SK-N-SH (cell line): ENCODE measurements at places on chromosomes 4 and X. TPM values are rescaled to one million over a fixed set of nuclear protein-coding genes. Genes with fewer than 3 reads are reported as not detected.

GRCh38 chrX:40871385-40872082 is 136.2 kb upstream of the MED14 start:
- no peaks in the 10 kb centered on the region for H3K36me3 ChIP-seq
- no peak overlapping the region for H3K4me3 ChIP-seq
- no peaks in the 10 kb centered on the region for H3K27me3 ChIP-seq
- H3K4me1 ChIP-seq: no peaks in the 10 kb centered on the region

- H3K4me1 ChIP-seq: peaks cover 14% of the 10 kb centered on the region; the same call in 1 of the 2 replicates
- no peak overlapping the region for H3K4me3 ChIP-seq
- no peaks in the 10 kb centered on the region for H3K27me3 ChIP-seq
- H3K36me3 ChIP-seq: no peaks in the 10 kb centered on the region
- no peak overlapping the region for H3K27ac ChIP-seq
These were observed 252.4 kb upstream of the RPS6KA3 start for GRCh38 chrX:20519146-20519545.

DNA sequence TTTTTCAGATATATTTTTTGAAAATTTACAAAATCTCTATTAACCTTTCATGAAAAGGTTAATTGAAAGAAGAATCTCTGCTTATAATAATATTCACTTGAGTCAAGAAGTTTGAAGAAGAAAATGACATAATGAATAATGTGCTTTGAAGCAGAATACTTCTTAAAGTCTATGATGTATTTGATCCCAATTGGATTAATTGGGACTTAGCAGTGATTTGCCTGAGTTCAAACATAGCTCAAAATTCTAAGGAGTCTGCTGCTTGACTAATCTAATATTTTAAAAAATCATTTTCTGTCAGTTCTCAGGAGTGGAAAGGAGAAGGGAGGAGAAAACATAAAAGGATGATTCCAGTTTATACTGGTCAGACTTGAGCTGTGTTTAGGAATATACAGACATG is 1150.4 kb upstream of the INTU start:
- no peak overlapping the region for H3K27ac ChIP-seq
- H3K4me3 ChIP-seq: no peak overlapping the region
- no peak for DNase-seq
- H3K27me3 ChIP-seq: no peaks in the 10 kb centered on the region

- H3K36me3 ChIP-seq: no peaks in the 10 kb centered on the region
- H3K4me3 ChIP-seq: no peak overlapping the region
- no peak for DNase-seq
These were observed 188.8 kb upstream of the BMP3 start for GRCh38 chr4:80841587-80842281.

DNA sequence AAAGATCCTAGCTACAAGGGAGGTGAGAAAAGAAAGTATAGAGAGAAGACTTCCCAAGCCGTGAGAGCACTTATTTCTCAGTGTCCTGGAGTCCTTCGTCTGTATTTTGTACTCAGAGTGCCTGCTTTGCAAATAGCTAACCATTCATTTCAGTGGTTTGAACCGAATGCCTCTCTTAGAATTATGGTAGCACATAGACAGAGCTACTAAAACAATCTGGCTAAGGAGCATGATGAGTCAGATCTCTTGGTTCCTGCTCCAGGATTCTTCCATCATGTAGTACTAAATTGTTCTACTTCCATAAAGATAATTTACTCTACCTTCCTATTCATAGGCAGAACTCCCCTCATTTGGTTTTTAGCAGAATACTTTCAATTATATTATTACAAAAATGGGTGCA is 946.6 kb downstream of the STIM2 start:
- H3K27ac ChIP-seq: no peak overlapping the region
- no peak for DNase-seq
- no peaks in the 10 kb centered on the region for H3K36me3 ChIP-seq
- no peaks in the 10 kb centered on the region for H3K4me1 ChIP-seq

DNA sequence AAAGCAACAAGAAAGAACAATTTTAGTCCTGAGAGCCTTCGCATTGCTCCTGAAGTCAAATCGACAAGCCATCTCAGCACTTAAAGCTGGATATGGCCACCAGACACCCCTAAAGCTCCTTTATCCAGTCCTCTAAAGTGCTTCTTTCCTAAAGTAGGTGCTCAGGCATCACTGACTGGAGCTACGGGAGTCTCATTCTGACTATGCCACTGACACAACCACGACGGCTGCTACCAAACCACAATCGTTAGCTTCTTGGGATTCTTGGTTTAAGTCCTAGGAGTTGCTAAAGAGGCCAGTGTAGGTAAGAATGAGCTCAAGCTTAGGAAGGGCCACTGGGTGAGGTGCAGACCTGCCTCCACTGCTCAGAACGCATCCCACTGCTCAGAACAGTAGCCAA is 1.0 kb downstream of the SLC10A6 start:
- no peaks in the 10 kb centered on the region for H3K36me3 ChIP-seq
- H3K4me3 ChIP-seq: no peak overlapping the region
- H3K27me3 ChIP-seq: no peaks in the 10 kb centered on the region
- DNase-seq: no peak

DNA sequence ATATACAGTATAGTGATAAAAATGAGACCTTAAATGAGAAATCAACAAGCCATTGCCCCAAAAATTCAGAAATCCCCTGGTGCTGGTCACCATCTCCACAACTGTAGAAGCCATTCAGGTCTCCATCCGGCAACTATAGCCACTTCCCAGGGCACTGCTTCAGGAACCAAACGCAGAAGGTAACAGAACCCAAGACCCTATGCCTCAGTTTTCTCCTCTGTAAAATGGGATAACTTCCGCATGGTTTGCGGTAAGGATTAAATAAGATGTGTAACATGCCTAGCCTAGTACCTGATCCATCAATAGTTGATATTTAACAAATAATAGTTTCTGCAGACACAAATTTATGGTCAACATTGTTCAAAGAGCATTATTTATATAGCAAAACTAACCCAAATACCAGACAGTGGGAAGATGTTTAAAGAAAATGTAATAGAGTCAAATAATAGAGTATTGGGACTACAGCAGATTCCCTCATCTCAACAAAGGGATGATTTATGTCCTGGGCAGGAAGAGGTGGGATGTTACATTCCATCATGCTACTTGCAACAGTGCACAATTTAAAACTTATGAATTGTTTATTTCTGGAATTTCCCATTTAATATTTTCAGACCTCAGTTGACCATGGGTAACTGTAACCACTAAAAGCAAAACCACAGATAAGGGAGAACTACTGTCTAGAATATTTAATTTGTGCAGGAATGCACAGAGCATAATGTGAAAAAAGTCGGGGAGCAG is 30.0 kb downstream of the IRF2 start:
- no peak overlapping the region for H3K27ac ChIP-seq
- no peak overlapping the region for H3K4me3 ChIP-seq
- no peak for DNase-seq
- no peaks in the 10 kb centered on the region for H3K27me3 ChIP-seq

DNA sequence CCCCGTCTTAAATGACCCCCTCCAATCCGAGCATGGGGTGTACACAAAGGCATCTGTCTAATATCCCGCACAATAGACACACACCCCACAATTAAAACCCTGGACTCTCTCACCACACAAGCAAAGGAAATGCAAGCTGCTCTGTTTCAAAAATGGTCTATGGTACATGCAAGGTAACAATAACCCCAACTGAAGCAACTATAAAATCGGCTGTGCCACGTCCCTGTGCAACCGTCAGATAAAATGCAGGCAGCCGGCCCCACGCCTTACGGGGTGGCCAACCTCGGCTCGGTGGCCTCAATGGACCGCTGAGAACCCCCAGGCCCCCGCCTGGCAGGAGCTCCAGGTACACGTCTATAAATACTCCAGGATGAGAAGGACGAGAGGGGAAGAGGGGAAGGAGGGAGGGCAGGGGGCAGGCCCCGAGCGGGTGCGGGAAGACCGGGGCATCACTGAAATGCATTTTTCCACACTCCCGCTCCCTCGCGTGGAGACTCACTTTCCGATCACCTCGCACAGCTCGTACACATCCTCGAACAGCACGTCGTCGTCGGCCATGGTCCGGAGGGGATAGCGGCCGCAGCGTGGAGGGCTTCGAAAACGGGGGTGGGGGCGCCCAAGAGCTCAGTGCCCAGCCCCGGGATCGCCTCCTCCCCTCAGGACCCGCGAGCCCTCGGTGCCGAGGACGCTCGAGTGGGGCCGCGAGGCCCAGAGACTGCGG is 763 bp downstream of the CASK start:
- peak overlapping the region; percentile 73 for H3K27ac ChIP-seq
- DNase-seq: peak; percentile 63
- H3K4me3 ChIP-seq: peak overlapping the region; percentile 66
- H3K27me3 ChIP-seq: peaks cover 5% of the 10 kb centered on the region; the same call in 1 of the 2 replicates

The MMRN1 gene
- not detected in 2 replicates for polyA plus RNA-seq

The TMEM271 gene
- polyA plus RNA-seq: not detected in 2 replicates

The PHOX2B gene
- 0.95 and 2.2 TPM in 2 replicates for polyA plus RNA-seq

The MBTPS2 gene
- polyA plus RNA-seq: 21.6 and 24.8 TPM in 2 replicates

The HTN1 gene
- polyA plus RNA-seq: not detected in 2 replicates

The RWDD4 gene
- polyA plus RNA-seq: 7.3 and 7.7 TPM in 2 replicates
